Posterior cingulate gyrus (tissue), 11 donors: ENCODE measurements at places on chromosomes 2 and 18.

DNA sequence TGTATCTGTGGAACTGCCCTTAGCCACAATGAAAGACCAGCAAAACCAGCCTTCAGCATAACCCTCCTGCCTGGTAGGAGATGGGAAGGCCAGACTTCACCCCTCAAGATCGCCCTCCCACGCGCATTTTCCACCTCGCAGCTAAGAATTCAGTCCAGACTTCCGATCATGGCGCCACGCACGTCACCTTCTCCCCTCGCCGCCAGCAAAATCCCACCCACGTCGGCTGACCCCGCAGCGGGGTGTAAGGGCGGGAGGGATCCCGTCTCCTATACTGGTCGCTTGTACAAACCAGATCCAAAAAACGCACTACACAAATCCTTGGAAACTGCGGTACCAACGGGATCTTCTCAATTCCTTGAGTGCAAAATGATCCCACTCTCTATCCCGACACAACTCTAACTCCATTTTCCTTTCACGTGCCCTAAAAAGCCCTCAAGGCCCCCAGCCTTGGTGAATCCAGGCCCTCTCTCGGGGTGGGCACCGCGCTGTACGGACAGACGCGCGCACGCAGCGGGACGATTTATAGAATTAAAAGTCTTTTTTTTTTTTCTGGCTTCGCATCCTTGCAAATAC lies 1.0 kb upstream of the BMPR2 start:
- DNase-seq = peak; percentile 47

DNA sequence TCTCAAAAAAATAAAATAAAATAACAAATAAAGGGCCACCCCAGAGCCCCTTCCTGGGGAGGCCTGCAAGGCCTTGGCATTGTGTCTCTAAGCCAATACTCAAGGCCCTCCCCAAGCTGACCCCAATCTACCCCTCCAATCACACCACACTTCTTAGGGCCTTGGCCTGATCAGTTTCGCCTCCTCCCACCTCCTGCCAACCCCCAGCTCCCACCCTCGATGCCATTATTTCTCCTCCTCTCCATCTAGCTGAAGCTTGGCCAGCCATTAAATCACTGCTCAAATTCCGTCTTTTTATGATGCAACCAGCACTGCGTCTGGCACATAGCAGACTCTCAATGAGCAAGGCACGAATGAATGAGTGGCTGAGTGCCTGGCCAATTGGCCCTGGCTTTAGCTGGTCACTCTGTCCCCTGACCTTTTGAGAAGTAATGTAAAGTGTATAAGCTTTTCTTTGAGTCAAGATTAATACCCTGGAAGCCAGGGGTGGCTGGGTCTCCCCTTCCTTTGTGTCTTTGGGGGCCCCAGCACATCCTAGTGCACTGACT lies 55.9 kb downstream of the SMAD7 start:
- no peak for DNase-seq

DNA sequence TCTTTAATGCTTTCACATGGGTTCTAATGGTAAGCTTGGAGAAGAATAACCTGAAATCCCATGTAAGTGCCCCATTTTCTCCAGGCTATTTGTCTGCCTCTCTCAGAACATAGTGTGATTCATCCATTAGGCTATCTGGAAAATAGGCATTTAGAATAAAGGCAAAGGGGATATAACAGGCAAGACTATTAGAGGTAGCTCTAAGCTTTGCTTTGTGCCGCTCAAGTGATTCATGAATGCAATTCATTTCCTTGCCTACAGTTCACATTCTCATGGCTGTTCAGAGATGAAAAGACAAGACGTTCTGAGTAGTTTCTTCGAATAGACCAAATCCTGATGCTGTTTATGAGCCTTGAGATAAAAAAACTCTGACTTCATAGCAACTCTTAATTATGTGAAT lies 101.7 kb downstream of the ANKRD44 start:
- no peak for DNase-seq

DNA sequence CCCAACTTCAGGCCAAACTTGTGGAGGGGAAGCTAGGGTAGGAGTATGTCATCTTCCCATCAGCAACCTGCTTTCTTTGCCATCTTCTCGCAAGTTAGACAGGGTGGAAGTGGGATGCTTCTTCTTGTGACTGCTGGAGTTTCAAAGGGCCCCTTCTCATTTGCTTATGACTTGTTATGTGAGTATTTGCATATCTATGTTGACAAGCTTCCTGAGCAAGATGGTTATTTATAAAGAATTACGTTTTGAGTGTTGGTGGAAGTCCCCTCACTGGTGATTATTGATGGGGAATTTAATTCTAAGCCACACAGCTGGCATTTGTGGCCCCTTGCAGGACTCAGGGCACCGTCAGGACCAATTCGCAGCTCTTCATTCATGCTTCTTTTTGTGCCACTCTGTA lies 791.0 kb downstream of the LRRTM4 start:
- no peak for DNase-seq

DNA sequence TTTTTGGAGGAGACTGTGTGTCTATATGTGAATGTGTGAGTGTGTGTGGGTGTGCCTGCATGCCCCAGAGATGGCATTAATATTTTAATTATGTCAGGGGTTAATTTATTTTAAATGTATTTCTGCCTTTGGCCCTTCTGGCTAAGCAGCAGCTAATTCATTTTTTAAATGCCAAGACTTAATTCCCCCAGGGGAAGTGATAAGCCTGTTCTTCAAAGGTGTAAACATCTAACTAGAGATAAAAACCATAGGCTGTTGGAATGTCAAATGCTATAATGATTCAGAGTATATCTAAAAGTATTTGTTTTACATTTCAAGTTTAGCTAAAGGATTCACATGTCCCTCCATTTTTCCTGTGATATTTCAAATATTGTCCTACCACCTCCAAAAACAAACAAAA lies 184.7 kb downstream of the SPP2 start:
- no peak for DNase-seq

GRCh38 chr2:150476809-150477302 lies 10.6 kb downstream of the RND3 start:
- no peak for DNase-seq

DNA sequence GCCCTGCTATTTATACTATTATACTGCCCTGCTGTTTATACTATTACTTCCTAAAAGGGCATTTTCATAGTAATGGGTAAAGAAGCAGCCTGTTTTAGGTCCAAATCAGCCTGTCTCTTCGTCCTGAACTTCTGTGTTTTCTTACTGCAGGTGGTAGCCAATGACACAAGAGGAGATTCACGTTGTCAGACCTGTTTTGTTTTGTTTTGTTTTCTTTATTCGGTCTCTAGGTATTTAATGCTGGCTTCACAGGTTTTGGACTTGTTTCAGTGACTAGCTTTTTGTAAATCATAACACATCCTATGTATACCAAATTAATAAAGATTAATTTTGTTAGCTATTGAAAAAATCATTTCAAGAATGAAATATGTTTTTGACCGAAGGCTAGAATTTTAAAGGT lies 116.4 kb downstream of the MAP3K20 start:
- no peak for DNase-seq

GRCh38 chr2:27174638-27175037 lies 25.8 kb downstream of the TCF23 start:
- DNase-seq = no peak

- no peak for DNase-seq
These were observed 86.0 kb upstream of the TWIST2 start for GRCh38 chr2:238761868-238762267.

DNA sequence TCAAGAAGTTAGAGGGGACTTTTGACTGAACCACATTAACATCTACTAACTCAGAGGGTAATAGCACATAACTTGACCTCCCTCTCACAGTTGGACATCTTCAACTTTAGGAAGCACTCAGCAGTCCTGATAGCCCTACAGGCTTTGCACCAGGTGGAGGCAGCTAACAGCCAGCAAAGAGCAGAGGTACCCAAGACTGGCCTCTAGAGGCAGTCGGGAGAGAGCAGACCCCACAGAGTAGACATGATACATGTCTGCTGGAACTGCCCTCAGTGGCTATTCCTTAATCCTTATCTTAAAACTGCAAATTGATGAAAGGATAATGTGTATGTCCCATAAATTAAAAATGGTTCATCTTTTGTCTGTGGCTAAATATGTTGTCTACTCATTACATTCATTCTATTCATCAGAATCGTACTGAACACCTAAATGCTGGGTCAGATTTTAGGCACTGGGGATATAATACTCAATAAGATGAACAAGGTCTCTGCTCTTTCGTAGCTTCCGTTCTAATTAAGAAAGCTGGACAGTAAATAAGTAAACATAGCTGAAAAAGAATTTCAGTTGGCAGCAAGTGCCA lies 49.8 kb downstream of the CAB39 start:
- no peak for DNase-seq
